ENCODE measurements at places on chromosomes 13 and 19. TPM values are rescaled to one million over a fixed set of nuclear protein-coding genes. Genes with fewer than 3 reads are reported as not detected.

Gene CYP4F3
- total RNA-seq = 3.6 TPM

Gene ANGPTL8
- not detected for total RNA-seq

Gene BCL3
- total RNA-seq = 37.9 TPM

Gene LILRB5
- not detected for total RNA-seq

Gene SCN1B
- total RNA-seq = 6.6 TPM

Gene ATP13A1
- total RNA-seq = 73.7 TPM

Gene ZNF580
- 36.7 TPM for total RNA-seq

Gene TRMT1
- total RNA-seq = 84.4 TPM

Gene MAMSTR
- total RNA-seq = 1.3 TPM

Gene IRF3
- 129 TPM for total RNA-seq

Gene FRY
- 1.4 TPM for total RNA-seq

Gene RNF225
- total RNA-seq = 1.2 TPM

Gene ERCC1
- 103 TPM for total RNA-seq

Gene ANKRD24
- 1.7 TPM for total RNA-seq

Gene BICRA
- total RNA-seq = 11.3 TPM

Gene ZSCAN4
- total RNA-seq = not detected

Gene LYPD3
- 3.6 TPM for total RNA-seq

Gene S1PR4
- 0.71 TPM for total RNA-seq

Gene KLC3
- 22.8 TPM for total RNA-seq

Gene RASGRP4
- not detected for total RNA-seq

Gene CFAP97D2
- total RNA-seq = not detected

Gene GRK1
- total RNA-seq = not detected

Gene KIR3DL1
- not detected for total RNA-seq

Gene ZNF584
- total RNA-seq = 25.8 TPM

Gene ZNF835
- total RNA-seq = not detected

Gene ZNF320
- 9.2 TPM for total RNA-seq

Gene PGLYRP2
- total RNA-seq = not detected

Gene ATXN8OS
- not detected for total RNA-seq

Gene URAD
- not detected for total RNA-seq

Gene ZNF793
- not detected for total RNA-seq

Gene ICAM4
- not detected for total RNA-seq

Gene CASP14
- total RNA-seq = not detected

Gene NPAS1
- total RNA-seq = 4.6 TPM

Gene KLK14
- 0.76 TPM for total RNA-seq

Gene ODAD3
- total RNA-seq = 0.52 TPM

Gene FFAR2
- not detected for total RNA-seq

Gene PLIN4
- 2.3 TPM for total RNA-seq

Gene PSG3
- not detected for total RNA-seq

Gene HRC
- total RNA-seq = not detected

All from HCT116 (cell line).